Stimulated activated CD4-positive, alpha-beta T cell treated with anti-CD3 and anti-CD28 coated beads, Interleukin-12 subunit alpha, Interleukin-12 subunit beta, amount 100 ng/mL, for 24 hours (primary cell): ENCODE measurements at places on chromosomes 16 and 17.

DNA sequence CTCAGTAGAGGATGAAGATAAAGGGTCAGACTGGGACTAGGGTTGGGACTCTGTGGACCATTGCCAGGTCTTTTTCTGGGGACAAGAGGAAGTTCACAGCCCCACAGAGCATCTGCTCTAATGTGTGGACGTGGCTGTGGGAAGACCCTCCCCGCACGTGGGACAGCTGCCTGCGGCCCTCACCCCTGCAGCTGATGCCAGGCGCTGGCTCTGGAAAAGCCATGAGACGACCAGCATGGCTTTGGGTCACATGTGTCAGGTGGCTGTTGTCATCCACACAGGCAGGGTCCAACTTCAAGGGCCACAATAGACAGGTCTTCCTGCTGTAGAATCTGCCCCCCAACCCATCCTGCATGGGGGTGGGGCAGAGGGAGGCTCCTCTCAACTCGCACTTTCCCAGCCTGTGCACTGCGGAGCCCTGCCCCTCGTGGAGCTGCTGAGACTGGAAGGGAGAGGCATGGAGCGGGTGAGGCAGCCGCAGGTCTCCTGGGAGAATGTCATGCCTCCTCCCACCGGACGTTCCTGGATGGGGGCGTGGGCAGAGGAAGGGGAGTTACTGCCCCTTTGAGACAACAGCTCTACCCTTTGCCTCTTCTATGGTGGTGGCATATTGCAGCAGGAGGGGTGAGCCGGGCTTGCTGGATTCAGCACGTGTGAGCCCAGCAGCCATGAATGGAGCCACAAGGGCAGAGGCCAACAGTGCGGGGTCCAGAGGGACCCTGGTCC lies 53.4 kb downstream of the PIMREG start:
- no peak for DNase-seq

- no peak for DNase-seq
Measured at GRCh38 chr17:33285413-33285812, 7.7 kb downstream of the ASIC2 start.

GRCh38 chr16:2896480-2897010 lies 13.5 kb downstream of the FLYWCH2 start:
- DNase-seq: no peak

DNA sequence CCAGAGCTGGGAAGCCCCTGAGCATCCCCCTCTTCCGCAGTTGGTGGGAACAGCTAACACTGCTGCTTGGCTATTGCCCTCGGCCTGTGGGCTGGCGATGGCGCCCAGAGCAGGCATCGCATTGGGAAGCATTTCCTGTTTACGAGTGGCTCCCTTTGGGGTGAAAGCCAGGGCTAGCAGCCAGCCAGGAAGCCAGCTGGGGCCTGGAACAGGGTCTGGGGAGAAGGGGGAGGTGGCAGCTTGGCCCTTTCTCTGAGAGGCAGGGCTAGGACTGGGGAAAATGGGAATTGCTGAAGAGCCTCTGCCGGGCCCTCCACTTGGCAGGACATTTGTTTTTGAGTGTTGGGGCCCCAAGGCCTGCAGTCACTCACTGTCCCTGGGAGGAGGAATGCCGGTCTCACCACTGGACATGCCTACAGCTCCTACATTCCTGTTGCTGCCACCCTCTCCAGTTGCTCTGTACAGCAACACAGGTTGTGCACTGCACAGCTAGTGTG lies 2.4 kb upstream of the MTSS2 start:
- no peak for DNase-seq

DNA sequence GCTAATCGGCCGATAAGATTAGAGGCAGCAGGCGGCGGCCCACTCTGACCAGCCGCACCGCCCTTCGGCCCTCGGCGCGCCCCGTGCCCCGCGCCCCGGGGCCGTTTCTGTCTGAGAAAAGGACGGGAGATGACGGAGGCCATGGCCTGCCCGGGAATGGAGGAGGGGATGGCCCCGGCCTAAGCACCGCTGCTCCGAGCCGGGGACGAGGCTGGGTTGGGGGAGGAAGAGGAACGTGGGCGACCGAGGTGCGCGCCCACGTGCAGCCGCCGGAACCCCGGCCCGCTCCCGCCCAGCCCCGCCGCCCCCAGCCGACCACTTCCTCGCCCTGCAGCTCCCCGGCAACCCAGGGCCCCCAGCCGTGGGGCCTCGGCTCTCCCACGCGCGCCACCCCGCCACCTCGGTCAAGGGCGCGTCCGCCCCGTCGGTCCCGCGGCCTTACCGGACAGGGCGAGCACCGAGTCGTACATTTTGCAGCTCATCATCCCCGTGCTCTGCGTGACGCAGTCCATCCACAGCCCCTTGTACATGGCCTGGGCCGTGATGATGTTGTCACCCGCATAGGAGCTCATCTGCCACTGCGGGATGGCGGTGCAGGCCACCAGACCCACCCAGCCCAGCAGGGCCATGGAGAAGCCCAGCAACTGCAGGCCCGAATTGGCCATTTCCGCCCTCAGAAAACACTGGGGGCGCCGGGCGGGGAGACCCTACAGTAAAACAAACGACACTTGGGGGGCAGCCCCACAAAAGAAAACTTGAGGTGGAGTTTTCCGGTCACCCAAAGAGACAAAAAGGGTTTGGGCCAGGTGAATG lies 693 bp downstream of the CLDN7 start:
- DNase-seq: no peak

DNA sequence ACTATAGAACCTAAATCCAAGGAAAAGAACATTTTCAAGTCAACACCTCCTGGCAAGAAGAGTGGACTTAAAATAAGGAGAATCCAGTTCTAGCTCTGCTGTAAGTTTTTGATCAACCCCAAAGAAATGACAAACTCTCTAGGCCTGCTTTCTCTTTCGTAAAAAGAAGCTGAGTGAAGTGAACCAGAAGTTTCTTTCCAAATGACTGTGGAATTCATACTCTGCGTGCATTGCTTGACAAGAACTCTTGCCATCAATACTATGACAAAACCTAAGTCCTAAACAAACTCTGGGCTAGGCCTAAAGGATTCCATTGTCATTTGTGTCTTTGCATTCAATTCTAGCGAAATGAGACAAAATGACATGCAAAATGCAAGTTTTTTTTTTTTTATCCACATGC lies 187.5 kb upstream of the SOX9 start:
- no peak for DNase-seq

DNA sequence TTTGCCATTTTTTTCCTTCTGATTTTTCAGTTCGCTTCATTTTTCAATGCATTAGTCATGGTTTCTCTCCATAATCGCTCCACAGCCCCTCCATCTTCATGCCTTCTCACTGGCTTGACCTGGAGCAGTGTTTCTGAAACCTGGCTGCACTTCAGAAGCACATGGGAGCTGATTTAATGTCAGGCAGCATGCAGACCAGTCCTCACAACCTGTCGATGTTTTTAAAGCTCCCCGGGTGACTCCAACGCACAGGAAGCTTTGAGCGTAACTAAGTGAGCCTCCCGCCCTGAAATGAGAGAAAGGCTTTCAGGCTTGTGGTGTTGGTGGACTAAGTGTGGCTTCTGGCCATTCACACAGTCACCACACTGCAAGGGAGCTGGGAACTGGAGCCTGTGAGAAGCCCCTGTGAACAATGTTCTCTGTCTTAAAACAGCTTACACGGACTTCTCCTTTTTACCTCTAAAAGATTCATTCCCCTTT lies 16.8 kb upstream of the DRG2 start:
- no peak for DNase-seq
